Effector CD8-positive, alpha-beta T cell (primary cell): ENCODE measurements at places on chromosomes 11 and 22.

- no peak for DNase-seq
Observed at GRCh38 chr11:2741377-2742131, 41.8 kb upstream of the KCNQ1OT1 start.

- DNase-seq: no peak
Observed at GRCh38 chr22:42996646-42997365, 18.1 kb downstream of the PACSIN2 start.

DNA sequence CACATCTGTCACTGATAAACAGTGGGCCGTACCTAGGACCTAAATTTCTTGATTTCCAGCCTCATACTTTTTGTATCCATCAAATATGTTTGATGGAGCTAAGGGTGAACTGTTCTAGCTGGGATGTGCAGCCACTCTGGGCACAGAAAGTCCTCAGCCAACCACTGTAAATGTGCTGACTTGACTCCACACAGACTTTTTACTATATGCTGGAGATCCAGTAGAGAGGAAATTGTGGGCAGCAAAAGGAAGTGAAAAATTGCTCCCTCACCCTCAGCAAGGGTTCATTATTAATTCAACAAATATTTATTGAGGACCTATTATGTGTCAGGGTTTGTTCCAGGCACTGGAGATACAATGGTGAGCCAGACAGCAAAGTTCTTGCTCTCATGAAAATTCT is 54.2 kb upstream of the AMPD3 start:
- DNase-seq: no peak

DNA sequence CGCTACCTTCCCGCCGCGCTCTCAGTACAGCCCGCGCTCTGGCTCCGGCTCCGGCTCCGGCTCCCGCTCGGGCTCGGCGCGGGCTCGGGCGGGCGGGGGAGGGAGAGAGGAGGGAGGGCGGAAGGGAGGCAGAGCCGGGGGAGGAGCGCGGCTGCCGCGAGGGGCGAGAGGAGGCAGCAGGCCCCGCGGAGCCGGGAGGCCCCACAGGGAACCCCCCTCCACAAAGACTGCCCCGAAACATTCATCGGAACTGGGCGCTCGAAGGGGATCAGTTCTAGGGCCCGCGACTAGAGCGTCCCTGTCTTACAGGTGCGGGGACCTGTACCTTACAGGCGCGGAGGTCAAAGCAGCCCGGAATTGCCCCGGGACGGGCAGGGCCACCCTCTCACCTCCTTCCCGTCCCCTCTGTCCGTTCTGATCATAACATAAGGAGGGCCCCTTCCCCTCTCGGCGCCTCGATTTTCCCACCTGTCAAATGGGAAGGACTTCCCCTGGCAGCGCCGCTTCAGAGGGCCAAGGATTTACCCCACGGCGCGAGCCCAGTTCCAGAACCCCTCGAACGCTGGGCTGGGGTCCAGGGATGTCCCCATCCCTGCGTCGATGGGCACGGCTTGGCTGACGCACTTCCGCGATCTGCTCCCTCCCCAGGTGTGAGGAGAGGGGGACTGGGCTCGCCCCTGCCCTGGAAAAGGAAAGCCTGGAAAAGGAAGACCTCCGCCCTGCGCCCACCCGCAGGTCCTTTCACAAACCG is at the start of gene SHISA8:
Gene SHISA8, minus strand, starts transcription at position 40 of the 751 bp plus-strand sequence. CDS start 407 bp downstream, outside the sequence.
- peak; percentile 50 for DNase-seq

DNA sequence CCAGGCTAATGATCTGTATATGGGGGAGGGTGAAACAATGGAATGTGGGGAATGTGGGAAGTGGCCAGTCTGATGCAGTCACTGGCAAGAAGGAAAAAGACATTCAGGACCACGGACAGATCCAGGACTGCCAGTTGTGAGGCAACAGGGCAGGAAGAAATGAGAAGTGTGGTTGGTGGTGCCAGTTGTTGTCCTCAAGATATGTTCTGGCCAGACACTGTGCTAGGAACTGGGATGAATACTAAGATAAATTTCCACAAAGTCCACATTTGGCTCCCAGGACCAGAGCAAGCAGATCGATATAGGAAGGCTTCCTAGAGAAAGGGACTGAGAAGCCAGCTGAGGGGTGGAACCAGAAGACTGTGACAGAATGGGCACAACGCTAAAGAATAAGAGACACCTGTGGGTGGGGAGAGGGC is 6.8 kb upstream of the TPBGL start:
- DNase-seq: no peak

DNA sequence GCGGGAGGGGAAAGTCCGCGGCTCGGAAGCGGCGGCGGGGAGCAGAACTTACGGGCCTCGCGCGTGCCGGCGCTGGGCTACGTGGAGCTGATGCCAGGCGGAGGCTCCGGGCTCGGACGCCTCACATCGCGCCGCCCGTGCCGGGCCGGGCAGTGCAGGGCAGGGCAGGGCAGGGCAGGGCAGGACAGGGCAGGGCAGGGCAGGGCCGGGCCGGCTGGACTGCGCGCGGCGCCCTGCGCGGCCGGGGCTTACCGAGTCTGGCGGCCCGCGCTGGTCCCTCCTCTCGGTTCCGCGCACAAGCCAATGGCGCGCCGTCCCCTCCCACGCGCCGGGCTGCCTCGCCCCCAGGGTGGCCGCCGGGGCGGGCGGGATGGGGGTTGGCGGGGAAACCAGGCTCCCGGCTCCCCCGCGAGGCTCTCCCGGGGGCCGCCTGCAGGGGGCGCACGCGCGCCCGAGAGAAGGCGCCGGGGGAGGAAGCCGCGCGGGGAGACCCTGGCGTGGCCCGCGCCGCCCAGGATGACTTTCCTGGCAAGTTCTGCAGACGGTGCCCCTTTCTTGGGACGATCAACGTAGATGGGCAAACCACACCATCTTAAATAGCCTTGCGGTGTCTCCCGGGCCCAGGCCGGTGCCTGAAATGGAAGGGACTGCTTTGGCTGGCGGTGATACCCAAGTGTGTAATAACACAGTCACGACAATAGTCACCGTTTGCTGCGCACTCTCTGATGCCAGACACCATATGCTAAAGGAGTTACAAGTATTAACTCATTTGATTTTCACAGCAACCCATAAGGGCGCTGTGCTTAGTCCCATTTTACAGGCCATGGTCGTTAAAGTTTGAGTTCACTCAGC is at the start of gene TP53I11:
Gene TP53I11, minus strand, starts transcription at position 259 of the 852 bp plus-strand sequence. CDS start 12,548 bp downstream, outside the sequence.
- DNase-seq: peak; percentile 11

- no peak for DNase-seq
Observed at GRCh38 chr11:95455228-95455970, 224.4 kb upstream of the SESN3 start.
